ENCODE measurements at places on chromosomes 5 and 9. TPM values are rescaled to one million over a fixed set of nuclear protein-coding genes. Genes with fewer than 3 reads are reported as not detected.

- H3K4me1 ChIP-seq: no peaks in the 10 kb centered on the region
- H3K27me3 ChIP-seq: no peaks in the 10 kb centered on the region
- H3K27ac ChIP-seq: no peak overlapping the region
- DNase-seq: no peak
- H3K36me3 ChIP-seq: no peaks in the 10 kb centered on the region
Observed at GRCh38 chr5:72065751-72066255, 41.5 kb upstream of the MAP1B start.

DNA sequence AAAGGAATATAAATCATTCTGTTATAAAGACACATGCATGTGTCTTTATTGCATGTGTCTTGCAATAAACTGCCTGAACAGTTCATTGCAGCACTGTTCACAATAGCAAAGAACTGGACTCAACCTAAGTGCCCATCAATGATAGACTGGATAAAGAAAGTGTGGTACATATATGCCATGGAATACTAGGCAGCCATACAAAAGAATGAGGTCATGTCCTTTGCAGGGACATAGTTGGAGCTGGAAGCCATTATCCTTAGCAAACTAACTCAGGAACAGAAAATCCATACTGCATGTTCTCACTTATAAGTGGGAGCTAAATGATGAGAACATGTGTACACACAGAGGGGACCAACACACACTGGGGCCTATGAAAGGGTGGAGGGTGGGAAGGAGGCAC lies 63.7 kb upstream of the CHD1 start:
- no peak overlapping the region for H3K4me3 ChIP-seq
- no peaks in the 10 kb centered on the region for H3K27me3 ChIP-seq
- no peak for DNase-seq

- no peak overlapping the region for H3K4me3 ChIP-seq
- DNase-seq: no peak
- H3K36me3 ChIP-seq: no peaks in the 10 kb centered on the region
- H3K4me1 ChIP-seq: no peaks in the 10 kb centered on the region
Observed at GRCh38 chr5:10927608-10928007, 166.6 kb upstream of the DAP start.

- DNase-seq: no peak
- H3K4me1 ChIP-seq: peaks cover 12% of the 10 kb centered on the region
- H3K4me3 ChIP-seq: no peak overlapping the region
- no peak overlapping the region for H3K27ac ChIP-seq
Observed at GRCh38 chr9:27473111-27473529, 51.0 kb upstream of the IFNK start.

DNA sequence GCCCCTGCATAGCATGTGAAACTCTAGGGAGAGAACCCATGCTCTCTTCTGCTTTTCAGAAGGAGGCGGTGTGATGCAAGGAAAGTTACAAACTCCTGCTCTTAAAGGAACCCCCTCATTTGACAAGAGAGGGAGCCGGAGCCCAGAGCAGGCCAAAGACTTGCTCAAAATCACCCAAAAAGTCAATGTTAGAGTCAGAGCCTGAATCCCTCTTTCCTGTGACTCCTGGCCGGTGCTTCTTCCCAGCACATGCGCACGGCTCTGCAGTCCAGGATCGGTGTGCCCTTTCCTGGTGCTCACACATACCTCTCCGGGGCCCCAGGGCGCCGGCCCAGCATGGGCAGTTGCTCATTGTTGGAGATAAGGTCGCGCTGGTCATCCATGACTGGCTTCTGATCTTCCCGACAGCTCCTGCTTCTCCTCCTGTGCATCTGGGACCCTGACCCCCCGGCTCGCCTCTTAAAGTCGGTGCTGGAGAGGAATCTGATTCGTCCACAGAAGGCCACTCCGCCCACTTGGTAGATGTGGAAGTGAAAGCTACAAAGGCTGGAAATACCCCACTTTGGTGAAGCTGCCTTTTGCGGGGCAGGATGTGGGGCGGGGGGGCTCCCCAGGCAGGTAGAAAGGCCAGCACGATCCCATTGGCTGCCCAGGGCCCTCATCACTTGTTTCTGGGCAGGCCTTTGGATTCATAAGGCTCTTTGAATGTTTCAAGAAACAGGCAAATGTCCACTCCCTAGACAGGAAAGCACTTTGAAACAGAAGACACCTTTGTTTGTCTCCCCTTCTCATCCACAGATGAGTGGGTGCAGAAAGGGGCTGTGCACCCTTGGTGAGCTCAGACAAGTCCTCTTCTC lies at the start of gene CD74:
TSS of gene CD74 (minus strand) at position 592 of the 857 bp plus-strand sequence. CDS start at position 431, 161 bp downstream.
- H3K36me3 ChIP-seq: peaks cover 19% of the 10 kb centered on the region
- peak; percentile 90 for DNase-seq
- no peaks in the 10 kb centered on the region for H3K27me3 ChIP-seq
- H3K4me1 ChIP-seq: peaks cover 27% of the 10 kb centered on the region

DNA sequence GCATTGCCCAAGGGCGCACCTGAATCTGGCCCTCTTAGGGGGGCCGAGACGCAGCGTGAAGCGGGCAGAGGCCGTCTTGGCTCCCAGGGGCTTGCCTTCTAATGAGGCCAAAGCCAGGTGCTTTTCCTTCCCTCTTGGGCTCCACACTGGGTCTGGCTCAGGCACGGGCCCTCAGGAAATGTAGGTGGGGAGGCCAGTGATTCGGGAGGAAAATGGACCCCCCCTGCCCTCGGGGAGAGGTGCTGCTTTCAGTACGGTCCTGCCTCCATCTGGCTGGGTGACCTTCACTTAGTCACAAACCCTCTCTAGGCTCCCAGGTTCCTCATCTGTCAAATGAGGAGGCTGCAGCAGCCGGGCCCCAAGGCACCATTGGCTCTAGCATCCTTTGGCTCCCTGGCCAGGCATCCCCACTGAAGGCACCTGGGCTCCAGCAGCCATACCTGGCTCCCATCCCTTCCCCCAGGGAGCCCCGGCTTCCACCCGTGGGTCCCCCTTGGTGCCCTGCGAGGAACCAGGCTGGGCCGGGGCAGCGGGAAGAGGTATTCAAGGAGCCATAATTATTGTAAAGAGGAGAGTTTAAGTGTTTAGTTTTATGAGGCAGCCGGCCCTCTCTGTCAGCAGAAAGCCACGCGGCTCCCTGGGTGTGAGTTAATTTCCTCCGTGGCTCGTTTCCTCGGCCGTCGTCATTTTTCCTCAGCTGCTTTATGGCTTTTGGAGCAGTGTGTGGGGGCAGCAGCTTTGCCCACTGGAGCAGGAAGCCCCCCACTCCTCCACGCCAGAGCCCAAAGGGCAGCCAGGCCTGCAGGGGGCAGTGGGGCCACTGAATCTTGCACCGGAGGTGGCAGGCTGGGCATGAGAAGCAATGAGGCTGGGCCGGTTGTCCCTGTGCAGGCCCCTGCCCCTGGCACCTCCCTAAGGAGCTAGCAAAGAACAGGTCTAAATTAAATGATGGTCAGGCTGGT lies 24.9 kb upstream of the UNC5A start:
- H3K4me3 ChIP-seq: no peak overlapping the region
- H3K27me3 ChIP-seq: peaks cover 14% of the 10 kb centered on the region
- no peaks in the 10 kb centered on the region for H3K36me3 ChIP-seq

GRCh38 chr9:34456746-34457145 lies 1.6 kb downstream of the FAM219A start:
- H3K4me3 ChIP-seq: peak overlapping the region; percentile 88
- peaks cover 46% of the 10 kb centered on the region for H3K4me1 ChIP-seq
- H3K27ac ChIP-seq: no peak overlapping the region
- DNase-seq: no peak
- peaks cover 16% of the 10 kb centered on the region for H3K27me3 ChIP-seq
- no peaks in the 10 kb centered on the region for H3K36me3 ChIP-seq

DNA sequence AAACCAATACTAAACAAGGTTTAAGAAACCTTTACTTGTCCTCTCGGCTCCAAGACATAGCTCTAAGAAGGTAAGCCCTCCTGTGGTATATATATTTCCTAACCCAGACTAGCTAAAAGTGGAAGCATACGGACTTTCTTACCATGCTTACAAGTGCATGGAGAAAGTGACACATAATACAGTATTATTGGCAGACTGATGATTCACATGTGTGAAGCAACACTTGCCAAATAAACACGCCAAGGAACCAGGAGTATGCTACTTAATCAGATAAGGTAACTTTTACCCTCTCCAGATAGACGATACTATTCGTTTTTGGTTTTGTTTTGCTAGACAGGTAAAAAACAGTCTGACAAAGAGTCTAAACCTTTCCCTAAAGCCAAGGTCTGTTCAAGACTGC lies 264.1 kb downstream of the MLLT3 start:
- peaks cover 63% of the 10 kb centered on the region for H3K36me3 ChIP-seq
- DNase-seq: no peak
- H3K4me1 ChIP-seq: peaks cover 54% of the 10 kb centered on the region
- H3K4me3 ChIP-seq: no peak overlapping the region

DNA sequence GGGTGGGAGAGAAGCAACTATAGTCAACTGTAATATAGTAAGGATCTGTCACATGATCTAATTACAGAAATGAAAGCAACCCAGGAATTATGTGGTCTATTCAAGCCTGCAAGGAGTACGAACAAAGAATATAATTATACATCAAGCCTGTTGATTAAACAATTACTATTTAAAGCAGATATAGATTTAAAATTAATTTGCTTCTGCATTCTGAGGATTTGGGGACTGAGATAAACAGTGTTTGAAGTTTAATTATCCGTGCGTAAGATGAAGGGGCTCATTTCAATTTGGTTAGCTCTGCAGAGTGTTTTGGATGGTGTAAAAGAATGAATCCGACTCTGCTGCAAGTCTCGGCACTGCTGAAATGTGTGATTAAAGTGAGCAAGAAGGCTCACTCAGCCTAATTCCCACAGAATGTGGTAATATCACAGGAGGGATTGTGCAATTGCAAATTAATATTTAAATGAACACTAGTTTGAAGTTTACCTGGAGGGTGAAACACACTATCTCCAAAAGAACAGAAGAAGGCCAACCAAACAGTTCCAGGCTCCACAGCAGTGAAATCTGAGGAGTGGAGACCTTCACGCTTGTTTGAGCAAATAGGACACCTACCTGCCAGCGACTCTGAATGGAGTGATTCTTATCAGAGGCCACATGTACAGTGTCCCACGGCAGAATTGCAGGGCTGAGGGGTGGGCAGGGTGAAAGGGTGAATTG lies 420.6 kb upstream of the SLC30A5 start:
- peaks cover 5% of the 10 kb centered on the region for H3K4me1 ChIP-seq
- no peak overlapping the region for H3K4me3 ChIP-seq
- peaks cover 19% of the 10 kb centered on the region for H3K27me3 ChIP-seq
- DNase-seq: no peak

- no peak for DNase-seq
- H3K36me3 ChIP-seq: no peaks in the 10 kb centered on the region
- H3K27ac ChIP-seq: no peak overlapping the region
- peaks cover 8% of the 10 kb centered on the region for H3K27me3 ChIP-seq
- no peak overlapping the region for H3K4me3 ChIP-seq
Observed at GRCh38 chr5:67992923-67993322, 222.6 kb upstream of the PIK3R1 start.

DNA sequence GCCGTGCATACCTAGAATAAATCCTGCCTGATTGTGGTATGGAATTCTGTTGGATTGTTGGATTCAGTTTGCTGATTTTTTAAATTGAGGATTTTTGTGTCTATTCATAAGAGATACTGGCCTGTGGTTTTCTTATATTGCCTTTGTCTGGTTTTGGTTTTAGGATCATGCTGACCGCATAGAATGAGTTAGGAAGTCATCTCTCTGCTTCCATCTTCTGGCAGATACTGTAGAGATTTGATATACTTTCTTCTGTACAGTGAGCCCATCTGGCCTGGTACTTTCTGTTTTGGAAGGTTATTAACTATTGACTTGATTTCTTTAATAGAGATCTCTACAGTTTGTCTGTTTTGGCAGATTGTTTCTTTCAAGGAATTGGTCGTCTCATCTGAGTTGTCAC lies 14.7 kb downstream of the CEP72 start:
- DNase-seq: no peak
- no peak overlapping the region for H3K4me3 ChIP-seq
- no peak overlapping the region for H3K27ac ChIP-seq
- peaks cover 40% of the 10 kb centered on the region for H3K36me3 ChIP-seq

DNA sequence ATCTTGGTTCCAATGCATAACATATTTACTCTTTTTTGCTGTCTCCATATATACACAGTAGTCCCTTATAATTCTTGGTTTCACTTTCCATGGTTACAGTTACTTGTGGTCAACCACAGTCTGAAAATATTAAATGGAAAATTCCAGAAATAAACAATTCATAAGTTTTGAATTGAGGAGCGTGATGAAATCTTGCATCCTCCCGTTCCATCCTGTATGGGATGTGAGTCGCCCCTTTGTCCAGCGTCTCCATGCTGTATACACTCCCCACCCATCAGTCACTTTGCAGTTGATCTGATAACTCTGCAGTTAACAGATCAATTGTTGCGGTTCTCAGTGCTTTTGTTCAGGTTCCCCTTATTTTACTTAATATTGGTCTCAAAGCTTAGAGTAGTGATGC lies 11.5 kb upstream of the FAF2 start:
- peak overlapping the region; percentile 43 for H3K27ac ChIP-seq
- peak overlapping the region; percentile 58 for H3K4me3 ChIP-seq
- H3K4me1 ChIP-seq: peaks cover 19% of the 10 kb centered on the region
- peak; percentile 24 for DNase-seq

DNA sequence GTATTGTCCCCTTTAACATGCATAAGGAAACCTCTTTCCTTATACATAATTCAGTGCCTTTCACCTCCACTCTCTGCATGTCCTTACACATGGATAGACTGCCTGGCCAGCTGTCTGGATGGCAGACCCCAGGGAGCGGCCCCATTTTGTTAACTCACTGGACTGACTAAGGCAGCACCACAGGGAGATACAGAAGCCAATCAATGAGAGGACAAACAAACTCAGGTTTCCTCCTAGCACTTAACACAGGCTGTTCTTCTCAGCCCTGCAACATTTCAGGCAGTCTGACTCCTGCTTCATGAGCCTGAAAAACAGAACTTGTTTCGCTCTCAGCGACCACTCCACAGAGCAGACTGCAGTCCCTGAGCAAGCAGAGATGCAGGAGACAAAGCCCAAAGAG lies 135.4 kb upstream of the RASEF start:
- no peak overlapping the region for H3K4me3 ChIP-seq
- peaks cover 8% of the 10 kb centered on the region for H3K27me3 ChIP-seq
- no peak for DNase-seq
- no peaks in the 10 kb centered on the region for H3K36me3 ChIP-seq

GRCh38 chr5:154901276-154901675 lies 36.7 kb downstream of the GEMIN5 start:
- H3K27ac ChIP-seq: no peak overlapping the region
- no peak for DNase-seq
- H3K4me3 ChIP-seq: no peak overlapping the region
- no peaks in the 10 kb centered on the region for H3K4me1 ChIP-seq
- no peaks in the 10 kb centered on the region for H3K27me3 ChIP-seq
- H3K36me3 ChIP-seq: peaks cover 69% of the 10 kb centered on the region

GRCh38 chr9:129717991-129718390 lies 34.9 kb downstream of the PTGES start:
- no peaks in the 10 kb centered on the region for H3K27me3 ChIP-seq
- H3K27ac ChIP-seq: no peak overlapping the region
- H3K36me3 ChIP-seq: no peaks in the 10 kb centered on the region
- H3K4me3 ChIP-seq: no peak overlapping the region
- H3K4me1 ChIP-seq: peaks cover 3% of the 10 kb centered on the region

GRCh38 chr5:138986186-138986800 lies 111.2 kb upstream of the LRRTM2 start:
- H3K27me3 ChIP-seq: no peaks in the 10 kb centered on the region
- H3K4me1 ChIP-seq: peaks cover 17% of the 10 kb centered on the region
- no peaks in the 10 kb centered on the region for H3K36me3 ChIP-seq
- H3K4me3 ChIP-seq: no peak overlapping the region
- no peak for DNase-seq

- no peak overlapping the region for H3K27ac ChIP-seq
- no peaks in the 10 kb centered on the region for H3K4me1 ChIP-seq
- H3K36me3 ChIP-seq: no peaks in the 10 kb centered on the region
Observed at GRCh38 chr5:130126746-130127145, 222.5 kb downstream of the CHSY3 start.

TMEM215 gene
- total RNA-seq: not detected

GPR151 gene
- not detected for total RNA-seq

NFIL3 gene
- 191 TPM for total RNA-seq

TEX48 gene
- 0.68 TPM for total RNA-seq

ZFP62 gene
- 28.8 TPM for total RNA-seq

SIT1 gene
- total RNA-seq: 92.1 TPM
